ENCODE measurements at places on chromosomes 7 and 10.

DNA sequence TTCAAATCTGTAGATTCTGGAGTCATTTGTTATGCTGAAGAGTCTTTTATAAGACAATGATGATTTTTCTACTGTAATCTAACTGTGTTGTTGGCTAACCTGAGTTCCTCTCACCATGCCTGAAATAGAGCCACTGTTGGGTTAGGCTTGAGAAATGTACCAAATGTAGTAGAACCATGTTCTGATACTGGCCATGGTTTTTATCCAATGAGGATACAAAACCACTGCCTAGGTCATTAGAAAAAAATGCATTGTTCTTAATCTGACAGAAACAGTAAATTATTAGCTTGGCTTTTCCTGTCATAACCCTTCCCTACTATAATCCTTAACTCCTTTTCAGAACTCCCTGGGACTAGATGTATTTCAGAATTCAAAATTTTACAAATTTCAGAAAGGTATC is 86.6 kb downstream of the RAPGEF5 start:
- DNase-seq = no peak

GRCh38 chr7:99312316-99313203 is 13.1 kb upstream of the ARPC1A start:
- peak; percentile 52 for DNase-seq

GRCh38 chr10:132836832-132837540 is 51.0 kb upstream of the NKX6-2 start:
- no peak for DNase-seq

DNA sequence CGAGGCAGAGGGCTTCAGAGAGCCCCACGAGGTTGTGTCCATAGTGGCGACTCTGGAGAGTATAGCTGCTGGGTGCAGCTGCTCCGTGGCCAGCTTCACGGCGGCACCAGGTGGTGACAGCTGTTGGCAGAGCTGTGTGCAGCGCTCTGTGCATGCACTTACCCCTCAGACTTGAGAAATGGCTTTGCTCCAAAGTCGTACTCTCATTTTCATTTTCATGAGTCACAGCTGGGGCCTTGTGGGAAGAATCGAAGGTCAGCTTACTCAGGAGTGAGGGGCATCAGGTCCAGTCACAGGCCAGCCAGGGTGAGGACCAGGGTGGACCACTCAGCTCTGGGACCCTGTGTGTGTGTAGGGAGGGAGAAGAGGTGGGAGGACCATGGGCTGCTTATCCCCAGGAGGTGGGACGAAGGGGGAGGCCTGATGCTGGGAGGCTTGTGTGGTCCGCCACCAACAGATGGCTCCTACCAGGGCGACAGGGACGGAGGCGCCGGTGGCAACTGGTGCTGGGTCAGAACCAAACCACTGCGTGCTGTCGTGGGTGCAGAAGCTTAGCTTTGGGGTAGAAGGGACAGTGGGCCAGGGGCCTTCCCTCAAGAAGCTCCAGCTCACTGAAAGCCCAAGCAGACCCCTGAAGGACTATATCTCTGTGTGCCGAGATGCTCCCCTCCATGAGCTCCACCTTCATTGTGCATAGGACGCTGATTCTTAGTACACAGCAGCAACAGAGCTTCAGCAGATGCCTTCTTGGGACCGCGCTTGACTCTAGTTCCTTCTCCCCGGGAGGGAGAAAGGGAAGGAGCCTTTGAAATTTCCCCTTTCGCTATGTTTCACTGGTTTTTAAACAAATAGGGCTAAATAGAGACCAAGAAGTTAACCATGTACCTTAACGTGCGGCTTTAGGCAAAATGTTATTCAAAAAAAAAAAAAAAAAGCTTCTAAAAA is 225.0 kb downstream of the CELF2 start:
- DNase-seq = peak; percentile 8

- no peak for DNase-seq
Measured at GRCh38 chr7:131159961-131160361, 167.7 kb upstream of the MKLN1 start.

DNA sequence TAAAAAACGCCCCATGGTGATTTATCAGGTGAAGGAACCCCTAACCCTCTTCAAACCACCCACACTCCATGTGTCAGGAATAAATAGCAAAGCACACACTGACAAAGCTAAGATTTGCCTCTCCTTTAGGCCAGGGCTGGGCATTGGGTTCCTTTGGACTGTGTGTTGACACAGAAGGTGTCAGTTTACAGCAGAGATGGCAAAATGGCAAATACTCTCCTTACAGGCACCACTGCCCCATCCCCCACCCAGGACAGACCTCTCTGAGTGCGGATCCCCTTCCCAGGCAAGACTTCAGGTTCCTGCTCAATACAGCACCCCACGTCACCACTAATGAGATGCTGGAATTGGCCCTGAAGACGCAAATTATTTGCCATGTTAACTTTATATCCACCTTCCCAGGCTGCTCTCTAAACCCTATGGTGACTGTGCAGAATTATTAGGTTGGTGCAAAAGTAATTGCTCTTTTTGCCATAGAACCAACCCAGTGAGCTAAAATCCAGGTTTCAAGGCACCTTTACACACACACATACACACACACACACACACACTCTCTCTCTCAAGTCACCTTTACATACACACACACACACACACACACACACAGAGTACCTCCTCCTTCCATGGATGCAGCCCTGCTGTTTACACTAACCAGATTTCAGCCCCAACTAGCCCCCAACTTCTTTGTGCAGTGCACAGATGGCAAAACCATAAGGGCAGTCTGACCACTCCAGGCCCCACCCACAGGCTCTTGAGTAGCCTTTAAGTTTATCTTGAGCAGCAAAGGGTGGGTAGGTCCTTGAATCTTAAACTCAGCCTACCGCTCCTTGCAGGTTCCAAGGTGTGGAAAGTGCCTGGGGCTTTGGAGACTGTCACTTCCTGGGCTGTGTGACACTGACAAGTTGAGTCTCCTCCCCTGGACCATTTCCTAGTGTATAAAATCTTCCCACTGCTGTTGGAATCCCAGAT is 4.0 kb upstream of the ZCCHC24 start:
- no peak for DNase-seq

DNA sequence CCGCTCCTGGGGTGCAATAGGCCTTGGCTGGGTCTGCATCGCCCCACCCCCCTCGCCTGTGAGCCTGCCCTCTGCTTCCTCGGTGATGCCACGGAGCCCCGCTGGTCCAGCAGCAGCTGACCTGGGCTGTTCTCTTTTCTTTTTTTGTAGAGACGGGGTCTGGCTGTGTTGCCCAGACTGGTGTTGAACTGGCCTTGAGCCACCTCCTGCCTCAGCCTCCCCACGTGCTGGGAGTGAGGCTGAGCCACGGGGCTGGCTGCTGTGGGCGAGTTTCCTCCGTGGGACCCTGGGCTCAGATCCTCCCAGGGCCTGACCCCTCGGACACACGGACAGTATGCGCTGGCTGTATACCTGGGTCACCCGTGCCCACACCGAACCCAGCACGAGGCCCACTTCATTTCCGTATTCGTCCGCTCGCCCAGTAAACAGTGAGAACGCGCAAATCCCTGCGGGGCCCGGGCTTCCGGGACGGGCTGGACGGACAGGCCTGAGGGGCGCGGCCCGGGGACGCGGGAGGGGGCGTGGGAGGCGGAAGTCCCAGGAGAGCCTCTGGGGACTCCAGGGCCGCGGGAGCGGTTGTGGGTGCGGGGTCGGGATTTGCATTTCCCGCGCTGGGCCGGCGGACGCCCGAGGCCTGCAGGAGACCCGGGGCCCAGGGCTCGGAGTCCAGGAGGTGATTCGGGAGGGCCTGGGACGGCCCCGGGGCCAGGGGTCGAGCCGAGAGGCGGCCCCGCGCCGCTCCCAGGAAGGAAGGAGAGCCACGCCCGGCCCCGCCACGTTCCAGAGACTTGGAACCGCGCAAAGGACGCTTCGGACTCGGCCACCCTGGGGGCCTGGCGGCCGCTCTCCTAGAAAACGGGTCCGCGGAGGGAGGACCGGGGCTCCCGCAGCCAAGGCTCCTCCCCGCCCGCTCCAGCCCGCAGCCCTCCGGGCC is 57.7 kb upstream of the DNAJB6 start:
- no peak for DNase-seq

DNA sequence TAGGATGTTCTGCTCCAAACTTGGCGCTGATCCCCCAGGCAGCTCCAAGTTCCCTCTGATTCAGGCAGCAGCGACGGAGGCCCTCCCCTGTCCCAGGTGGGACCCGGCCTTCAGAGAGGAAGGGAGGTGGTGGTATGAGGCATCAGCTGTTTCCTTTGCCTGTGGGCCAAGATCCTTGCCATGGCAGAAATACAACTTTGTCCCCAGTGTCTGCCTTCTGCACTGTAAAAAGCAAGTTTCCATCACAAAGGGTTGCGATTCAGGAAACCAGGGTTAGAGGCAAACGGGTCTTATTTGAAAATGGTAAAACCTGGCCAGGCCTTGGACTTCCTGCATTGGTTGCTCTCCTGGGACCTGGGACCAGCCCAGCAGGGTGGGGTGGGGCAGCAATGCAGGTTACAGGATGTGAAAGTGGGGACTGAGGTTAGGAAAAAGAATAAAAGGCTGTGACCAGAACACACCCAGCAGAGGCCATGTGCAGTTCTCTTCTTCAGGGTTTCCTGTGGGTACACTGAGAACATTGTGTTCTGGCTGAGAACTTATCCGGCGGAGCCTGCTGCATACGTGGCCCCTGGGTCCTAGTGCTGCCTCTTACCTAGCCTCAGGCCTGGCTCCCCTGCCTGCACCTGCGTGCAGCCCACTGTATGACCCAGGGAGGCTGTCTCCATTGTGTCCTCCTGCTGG is 25.1 kb upstream of the DDIT4 start:
- peak; percentile 76 for DNase-seq

- no peak for DNase-seq
Measured at GRCh38 chr10:21661087-21661486, 127.1 kb downstream of the MLLT10 start.

- no peak for DNase-seq
Measured at GRCh38 chr10:79275431-79275851, 71.8 kb upstream of the PPIF start.

DNA sequence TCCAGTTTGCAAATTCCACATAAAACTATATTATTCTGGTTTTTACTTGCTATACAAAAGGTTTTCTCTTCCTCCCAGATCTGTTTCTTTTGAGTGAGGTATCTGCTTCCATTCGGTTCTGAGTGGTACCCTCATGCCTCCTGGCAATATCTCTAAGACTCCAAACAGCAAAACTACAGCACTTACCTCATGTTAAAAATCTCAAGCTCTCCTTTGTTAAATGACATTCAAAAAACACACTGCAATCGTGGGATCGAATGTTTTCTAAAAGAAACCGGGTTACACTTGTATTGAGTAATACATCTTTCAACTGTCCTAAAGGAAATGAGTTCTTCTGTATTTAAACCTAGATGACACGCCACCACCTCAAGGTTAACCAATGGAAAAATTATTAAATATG is 11.1 kb downstream of the YWHAG start:
- DNase-seq = no peak

GRCh38 chr10:69963835-69964710 is 88.6 kb upstream of the MACROH2A2 start:
- no peak for DNase-seq

DNA sequence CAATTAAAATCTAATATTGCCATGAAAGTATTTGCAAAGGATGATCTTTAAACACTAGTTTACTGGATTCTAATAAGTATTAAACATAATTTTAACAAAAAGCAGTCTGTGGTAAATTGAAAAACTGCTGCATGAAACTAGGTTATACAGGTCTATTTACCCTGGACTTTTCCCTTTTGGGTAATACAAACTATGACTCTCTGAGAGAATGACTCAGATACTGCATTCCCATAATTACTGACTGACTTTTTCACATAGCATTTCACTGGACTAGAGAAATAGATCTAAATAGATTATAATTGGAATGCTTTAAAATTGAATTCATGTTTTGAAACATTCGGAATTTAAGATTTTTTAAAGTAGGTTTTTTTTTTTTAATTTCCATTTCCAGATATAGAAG is 395.7 kb downstream of the THSD7A start:
- no peak for DNase-seq

DNA sequence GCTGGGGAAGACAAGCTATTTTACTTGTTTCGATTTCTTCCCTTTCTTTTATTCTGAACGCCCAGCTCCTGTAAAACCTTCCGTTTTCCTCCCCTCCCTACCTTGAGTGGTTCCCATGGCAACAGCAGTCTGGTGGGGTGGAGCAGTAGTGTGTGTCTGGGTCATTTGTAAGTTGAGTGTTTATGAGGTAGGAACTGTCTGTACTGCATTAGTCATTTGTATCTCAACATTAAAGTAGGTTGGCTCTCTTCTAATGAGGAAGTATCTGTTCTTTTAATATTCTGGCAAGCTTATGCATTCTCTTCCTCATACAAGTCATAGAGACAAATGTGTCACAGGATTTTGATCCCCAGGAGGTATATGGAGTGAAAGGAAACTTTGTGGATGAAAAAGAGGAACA is 85.3 kb upstream of the CCDC6 start:
- peak; percentile 67 for DNase-seq

DNA sequence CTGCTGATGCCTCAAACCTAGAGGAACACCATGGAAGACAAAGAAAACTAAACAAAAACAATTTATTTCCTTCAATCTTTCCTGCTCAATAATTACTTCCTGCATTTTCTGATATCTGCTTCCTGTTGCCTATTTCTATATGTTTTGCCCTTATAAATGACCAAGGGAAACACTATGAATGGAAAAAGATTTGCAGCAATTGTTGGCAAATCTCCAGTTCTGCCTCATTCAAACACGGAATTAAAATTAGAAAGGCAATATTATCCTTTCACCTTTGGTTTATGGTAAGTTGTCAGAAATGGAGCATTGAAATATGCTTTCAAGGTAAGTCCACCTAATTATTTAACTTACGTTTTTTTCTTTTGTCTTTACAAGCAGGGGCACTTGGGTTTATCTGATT is 552.2 kb upstream of the ANKRD30A start:
- DNase-seq = no peak

DNA sequence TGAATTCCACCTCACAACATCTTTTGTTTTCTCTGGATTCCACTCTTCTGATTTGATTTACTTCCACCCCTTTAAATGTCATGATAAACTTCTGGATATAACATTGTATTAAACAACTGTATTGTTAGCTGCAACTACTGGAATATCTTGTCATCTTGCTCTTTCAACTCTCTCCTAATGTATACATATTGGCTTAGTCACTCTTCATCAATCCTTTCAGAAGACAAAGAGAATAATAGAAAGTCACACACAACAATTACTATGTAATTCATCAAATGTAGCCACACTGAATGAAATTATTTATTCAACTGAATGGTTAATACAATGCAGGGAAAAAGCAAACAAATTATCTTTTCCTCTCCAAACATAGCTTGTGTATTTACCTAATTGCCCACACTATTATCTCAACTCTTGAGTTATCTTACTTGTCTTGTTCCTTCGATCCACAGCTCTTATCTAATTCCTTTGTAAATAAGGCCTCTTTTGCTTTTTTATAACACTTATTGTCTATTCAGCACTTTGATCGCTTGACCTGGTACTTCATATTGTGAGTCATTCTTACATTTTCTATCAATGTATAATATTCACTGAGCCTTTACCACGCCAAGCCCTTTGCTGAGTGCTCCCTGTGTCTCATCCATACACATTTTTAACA is 16.7 kb downstream of the SEMA3A start:
- no peak for DNase-seq
